Panc1 (cell line): ENCODE measurements at places on chromosomes 7 and 10.
A peak's percentile ranks its signal among the peaks of the same experiment; 100 is the strongest.

DNA sequence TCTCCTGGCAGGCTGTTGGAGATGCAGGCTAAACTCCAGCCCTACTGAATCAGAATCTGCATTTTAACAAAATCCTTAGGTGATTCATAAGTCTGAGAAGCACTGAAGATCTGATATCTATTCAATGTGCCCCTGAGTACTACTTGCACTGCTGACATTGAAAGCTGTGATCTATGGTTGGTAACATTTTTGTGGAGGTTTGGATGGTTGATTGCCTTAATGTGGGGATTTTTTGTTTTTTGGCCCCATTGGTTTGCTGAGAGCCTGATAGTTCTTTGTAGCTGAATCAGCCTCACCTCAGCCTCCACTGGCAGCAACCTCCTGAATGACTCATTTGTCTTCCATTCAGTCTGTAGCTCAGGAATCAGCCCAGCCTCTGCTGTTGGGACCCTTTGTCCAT, 14.7 kb upstream of the LRRN3 start:
- no peak for DNase-seq

DNA sequence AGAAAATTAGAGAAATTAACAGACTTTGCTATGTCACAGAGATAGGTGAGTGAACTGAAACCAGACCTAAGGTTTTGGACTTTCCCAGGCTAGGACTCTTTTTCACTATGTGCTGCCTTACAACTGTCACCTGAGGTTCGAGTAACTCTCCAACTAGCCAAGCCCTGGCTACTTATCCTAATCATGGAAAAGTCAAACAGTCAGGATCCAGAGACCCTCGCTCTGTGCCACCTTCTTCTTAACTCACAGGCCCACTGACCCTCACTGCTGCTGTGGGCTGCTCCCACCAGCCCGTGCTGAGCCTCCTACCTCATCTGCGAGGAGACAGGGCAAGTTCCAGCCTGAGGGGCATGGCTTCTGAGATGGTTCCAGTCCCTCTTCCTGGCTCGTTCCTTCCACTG, 211.4 kb upstream of the KLF14 start:
- DNase-seq, result no peak

GRCh38 chr7:22885797-22886261, 63.2 kb upstream of the TOMM7 start:
- no peak for DNase-seq

DNA sequence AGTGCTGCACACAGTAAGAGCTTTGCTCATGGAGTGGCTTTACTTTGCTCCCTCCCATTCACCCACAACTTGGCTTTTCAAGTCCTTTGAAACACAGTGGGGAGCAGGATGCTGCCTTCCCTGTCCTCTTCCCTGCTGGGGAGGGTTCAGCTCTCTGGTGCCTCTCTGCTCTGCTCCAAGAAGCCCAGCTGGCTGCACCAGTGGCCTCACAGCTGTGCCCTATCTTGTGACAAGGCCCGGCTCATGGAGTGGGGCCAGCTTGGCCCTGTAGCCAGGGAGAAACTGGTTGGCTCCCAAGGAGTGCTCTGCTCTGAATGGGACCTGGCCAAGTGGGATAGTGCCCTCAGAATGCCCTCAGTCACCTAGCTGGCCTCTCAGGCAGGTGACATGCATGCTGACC, 212.3 kb upstream of the ZMIZ1 start:
- no peak for DNase-seq

DNA sequence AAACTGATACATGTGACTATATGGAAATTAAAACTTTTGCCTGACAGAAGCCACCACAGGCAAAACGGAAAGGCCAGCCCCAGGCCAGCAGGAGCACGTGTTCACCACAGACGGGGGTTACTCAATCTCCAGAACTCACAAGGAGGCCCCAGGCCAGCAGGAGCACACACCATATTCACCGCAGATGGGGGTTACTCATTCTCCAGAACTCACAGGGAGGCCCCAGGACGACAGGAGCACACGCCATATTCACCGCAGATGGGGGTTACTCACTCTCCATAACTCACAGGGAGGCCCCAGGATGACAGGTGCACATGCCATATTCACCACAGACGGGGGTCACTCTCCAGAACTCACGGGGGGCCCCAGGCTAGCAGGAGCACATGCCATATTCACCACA, 61.5 kb downstream of the NKX6-2 start:
- DNase-seq, result no peak

- DNase-seq, result no peak
Observed at GRCh38 chr7:155182406-155182970, 112.4 kb downstream of the HTR5A start.

- DNase-seq, result no peak
Observed at GRCh38 chr7:135665042-135665441, 2.7 kb downstream of the STMP1 start.

GRCh38 chr7:83410989-83411591, 237.8 kb downstream of the SEMA3E start:
- peak; percentile 61 for DNase-seq

DNA sequence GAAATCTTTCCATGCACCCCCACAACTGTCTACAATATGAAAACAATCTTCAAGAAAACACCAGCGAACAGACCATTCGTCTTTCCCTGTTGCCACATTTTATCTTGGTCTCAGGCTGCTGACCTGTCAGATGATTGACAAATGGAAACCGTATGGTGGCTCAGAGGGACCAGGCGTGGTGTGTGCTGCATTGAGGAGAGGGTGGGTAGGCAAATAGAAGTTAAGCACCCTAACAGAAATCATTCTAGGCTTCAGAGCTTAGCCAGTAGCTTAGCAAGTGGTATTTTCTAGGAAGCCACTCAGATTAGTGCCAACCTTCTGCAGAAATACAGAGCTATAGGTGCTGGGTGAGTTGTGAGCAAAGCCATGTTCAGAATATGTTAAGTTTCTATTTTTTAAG, 114.9 kb downstream of the DPP6 start:
- no peak for DNase-seq

GRCh38 chr7:131327049-131327625, 539 bp upstream of the MKLN1 start:
- DNase-seq, result peak; percentile 64

DNA sequence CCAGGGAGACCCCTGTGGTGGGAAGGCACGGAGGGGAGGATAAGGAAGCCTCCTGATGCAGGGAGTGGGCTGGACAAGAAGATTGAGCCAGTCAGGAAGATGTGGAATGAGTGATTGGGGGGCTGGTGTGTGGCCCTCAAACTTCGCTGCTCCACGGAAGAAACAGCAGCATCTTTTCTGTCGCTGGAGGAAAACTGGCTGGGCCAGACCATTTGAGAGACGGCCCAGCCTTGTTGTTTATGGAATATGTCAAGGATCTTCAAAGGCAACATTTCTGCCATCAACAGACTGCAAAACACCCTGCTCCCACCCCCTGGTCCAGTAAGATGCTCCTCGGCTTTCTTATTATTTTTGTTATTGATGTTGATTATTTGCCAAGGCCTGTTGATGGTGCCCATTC, 29.4 kb downstream of the PALD1 start:
- no peak for DNase-seq

DNA sequence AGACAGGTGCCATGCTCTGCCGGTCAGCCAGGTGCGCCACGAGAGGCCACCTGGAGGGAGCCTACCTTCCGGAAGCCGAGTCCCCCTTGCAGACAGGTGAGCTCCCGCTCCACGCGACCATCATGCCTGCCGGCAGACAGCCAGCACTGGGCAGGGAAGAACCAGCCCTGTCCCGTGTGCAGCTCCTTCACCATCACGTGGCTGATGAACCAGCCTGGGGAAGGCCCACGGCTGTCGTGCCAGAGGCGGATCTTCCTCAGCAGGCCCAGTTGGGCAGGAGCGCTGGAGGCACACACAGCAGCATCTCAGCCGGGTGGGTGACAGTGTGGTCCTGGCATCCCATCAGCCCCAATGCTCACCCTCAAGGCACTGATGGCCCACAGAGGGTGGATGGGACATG, 108.9 kb downstream of the PKD1L1 start:
- DNase-seq, result no peak

GRCh38 chr7:137882806-137883205, 36.0 kb upstream of the DGKI start:
- DNase-seq, result no peak

DNA sequence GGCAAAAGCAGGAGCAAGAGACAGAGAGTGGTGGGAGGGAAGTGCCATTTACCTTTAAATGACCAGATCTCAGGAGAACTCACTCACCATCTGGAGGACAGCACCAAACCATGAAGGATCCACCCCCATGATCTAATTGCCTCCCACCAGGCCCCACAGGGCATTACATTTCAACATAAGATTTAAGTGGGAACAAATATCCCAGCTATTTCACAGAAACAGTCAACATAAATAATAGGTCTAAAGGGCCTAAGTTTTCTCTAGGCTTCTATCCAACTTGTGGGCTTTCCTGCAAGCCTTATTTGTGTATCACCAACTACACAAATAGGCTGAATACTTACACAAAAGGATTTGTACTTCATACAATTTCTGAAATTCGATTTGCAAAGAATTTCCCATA, 196.8 kb upstream of the POT1 start:
- no peak for DNase-seq

- DNase-seq, result no peak
Observed at GRCh38 chr10:48973065-48973464, 33.4 kb upstream of the LRRC18 start.

DNA sequence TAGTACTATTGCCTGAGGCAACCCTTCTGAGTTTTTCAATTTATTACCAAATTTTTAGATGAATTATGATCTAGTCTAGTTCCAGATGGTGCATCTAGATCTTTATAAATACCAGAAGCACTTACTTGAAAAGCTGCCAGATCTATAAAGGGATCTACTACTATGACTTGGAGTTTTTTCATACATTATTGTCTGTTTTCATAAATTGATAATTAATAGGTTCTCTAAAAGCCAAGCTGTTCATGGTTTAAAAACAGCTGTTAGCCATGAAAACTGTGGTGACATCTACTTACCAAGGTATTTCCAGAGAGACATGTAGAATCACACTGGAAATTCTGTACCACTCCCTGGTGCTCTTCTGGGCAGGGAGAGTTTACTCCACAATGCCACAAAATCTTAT, 786.5 kb upstream of the C7orf33 start:
- no peak for DNase-seq

GRCh38 chr10:97454330-97455036, 8.5 kb downstream of the ZDHHC16 start:
- DNase-seq, result no peak

DNA sequence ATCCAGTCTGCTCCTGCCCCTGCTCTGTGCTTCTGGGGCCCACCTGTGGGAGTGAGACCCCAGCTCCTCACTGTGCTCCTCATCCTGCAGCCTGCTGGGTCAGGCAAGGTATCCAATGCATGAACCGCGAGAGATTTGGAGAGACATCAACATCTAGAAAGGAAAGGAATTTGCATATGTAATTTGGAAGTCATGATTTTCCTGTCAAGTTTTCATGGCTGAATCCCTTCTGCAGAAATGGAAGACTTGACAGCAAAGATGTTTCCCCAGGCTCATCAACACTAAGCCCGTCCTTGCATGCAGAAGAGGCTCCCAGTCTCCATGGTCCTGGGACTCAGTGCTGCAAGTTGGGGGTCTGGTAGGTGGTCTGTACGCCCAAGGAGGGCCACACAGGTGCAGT, 176.9 kb upstream of the GRB10 start:
- no peak for DNase-seq

- peak; percentile 84 for DNase-seq
Observed at GRCh38 chr10:33273295-33274002, 61.0 kb downstream of the NRP1 start.

GRCh38 chr7:126948664-126949063, 304.1 kb downstream of the GRM8 start:
- DNase-seq, result no peak

GRCh38 chr10:110699859-110700468, 55.8 kb downstream of the RBM20 start:
- no peak for DNase-seq

DNA sequence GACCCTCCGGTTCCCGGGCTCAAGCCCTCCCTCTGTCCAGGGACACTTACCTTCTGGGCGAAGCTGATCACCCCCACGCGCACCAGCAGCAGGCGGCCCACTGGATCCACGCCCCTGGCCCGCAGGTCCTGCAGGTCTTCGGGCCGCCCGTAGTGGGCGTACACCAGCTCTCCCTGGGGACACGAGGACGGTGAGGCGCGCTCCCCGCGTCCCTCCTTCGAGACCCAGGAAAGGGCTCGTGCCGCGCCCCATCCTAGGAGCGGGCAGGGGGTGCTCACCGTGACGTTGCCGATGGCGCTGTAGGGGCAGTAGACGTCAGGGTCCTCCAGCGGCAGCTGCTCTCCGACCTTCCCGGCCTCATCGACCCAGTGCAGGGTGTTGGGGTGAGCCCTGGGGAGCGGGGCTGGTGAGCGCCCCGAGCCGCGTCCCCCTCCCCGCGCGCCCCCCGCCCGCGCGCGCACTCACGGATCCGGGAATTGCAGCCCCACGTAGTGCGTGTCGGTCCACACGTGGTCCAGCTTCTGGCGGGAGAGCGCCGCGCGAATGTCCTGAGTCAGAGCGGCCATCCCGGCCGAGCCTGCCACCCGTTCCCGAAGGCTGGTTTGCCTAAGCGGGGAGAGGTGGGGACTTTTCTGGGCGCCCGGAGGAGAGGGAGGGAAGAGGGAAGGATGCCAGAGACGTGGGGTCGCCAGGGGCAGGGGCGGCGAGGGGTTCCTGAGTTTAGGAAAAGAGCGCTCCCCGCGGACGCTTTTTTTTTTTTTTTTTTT, 8.2 kb downstream of the TFR2 start:
- no peak for DNase-seq

DNA sequence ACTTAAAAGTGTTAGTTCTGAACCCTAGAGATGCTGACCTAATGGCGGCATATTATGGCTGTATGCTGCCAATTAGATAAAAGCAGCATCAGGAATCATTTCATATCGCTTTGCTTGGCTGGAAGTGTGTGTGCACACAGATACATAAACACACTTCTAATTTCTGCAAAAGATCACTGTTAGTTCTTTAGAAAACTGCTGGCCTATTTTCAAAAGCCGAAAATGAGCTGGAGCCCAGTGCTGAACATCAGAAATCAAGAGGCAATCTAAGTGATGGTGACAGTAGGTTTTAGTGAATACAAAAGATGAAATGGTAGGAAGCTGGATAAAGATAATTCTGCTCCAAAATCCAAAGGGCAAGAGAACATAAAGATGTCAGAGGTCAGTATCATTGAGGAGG, 745.8 kb upstream of the LRRTM3 start:
- no peak for DNase-seq

- DNase-seq, result no peak
Observed at GRCh38 chr10:96917628-96918027, 85.5 kb downstream of the LCOR start.

DNA sequence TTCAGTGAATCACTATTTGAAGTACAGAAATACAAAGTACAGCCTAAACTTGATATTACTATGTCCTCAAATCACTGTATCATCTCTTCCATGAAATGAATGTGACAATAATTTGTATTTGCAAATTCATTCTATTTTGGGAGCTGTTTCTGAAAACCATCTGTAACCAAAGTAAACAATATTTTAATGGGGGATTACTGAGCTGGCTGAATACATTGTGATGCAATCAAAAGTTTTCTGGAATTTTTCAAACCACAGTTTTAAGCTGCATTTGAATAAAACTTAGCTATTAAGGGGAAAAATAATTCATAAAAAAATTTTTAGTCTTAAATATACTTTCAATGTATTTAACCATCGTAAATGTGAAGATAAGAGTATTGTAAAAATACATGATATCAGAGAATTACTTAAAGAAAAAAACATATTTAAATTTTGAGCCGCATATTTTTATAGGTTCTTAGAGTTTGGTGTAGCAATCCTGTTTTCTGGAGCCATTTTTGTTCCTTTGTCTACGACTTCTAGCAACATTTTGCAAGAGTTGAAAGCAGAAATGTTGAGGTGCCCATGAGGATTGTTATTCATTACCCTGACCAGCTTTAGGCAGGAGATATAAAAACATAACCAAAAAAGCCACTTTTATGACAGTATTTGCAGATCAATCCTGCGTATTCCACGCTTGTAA, 45.9 kb upstream of the AGMO start:
- no peak for DNase-seq

- peak; percentile 60 for DNase-seq
Observed at GRCh38 chr7:99312316-99313203, 13.1 kb upstream of the ARPC1A start.
